ENCODE measurements at places on chromosomes 2 and 18. TPM values are rescaled to one million over a fixed set of nuclear protein-coding genes. Genes with fewer than 3 reads are reported as not detected.

The MAL gene
- total RNA-seq, result 8.7 TPM

The MROH2A gene
- total RNA-seq, result not detected

The AKAIN1 gene
- not detected for total RNA-seq

The REEP1 gene
- total RNA-seq, result 29.4 TPM

The ABCG5 gene
- not detected for total RNA-seq

The UGT1A10 gene
- not detected for total RNA-seq

The PIGN gene
- total RNA-seq, result 10.8 TPM

The ALPG gene
- total RNA-seq, result not detected

The RGPD3 gene
- 0.48 TPM for total RNA-seq

The DTYMK gene
- total RNA-seq, result 6.4 TPM

The HOXD8 gene
- total RNA-seq, result 1.1 TPM

- DNase-seq, result no peak
Measured at GRCh38 chr2:30880516-30880915, 73.3 kb upstream of the CAPN13 start.

DNA sequence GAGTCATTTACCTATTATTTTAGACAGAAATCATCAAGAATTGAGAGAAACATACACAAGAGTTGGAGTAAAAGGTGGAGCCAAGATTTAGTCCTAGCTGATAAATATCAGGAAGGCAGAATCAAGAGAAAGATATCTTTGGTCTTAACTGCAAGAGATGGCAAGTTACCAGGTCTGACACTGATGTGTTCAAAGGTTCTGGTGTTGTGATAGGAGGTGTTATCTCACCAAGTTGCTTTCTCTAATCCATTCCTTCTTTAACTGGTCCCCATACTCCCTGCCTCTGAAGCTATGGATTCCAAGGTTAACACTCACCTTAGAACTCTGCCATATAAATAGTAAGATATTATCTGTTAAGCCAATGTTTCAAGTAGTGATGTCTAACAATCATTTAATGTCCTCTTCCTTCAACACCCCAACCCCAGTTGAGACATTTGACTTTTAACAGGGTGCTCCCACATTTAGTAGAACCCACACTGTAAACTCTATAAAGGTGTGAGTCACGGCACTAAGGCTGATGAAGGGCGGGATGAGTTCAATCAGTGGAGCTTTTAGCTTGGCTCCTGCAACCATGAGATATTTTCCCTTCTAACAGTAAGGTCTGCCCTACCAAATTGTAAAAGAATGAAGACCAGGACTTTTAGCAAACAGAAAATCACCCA, 333.7 kb downstream of the RND3 start:
- no peak for DNase-seq

- no peak for DNase-seq
Measured at GRCh38 chr2:233356546-233357308, 2.4 kb downstream of the DGKD start.

DNA sequence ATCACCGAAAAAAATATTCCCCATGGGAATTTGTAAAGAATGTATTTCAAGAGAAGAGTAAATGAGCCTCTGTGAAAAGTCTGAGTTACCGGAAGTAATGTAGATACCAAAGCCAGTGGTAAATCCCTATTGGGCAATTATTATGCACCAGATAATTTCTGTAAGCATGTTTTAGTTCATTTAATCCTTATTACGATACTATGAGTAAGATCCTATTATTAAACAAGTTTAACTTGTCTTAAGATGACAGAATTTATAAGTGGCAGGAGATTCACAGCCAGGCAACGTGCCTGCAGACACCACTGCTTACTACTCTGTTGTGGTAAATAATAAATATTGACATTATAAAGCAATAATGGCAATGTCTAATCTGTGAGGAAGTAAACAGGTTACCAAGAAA, 280.8 kb upstream of the RGPD4 start:
- no peak for DNase-seq

DNA sequence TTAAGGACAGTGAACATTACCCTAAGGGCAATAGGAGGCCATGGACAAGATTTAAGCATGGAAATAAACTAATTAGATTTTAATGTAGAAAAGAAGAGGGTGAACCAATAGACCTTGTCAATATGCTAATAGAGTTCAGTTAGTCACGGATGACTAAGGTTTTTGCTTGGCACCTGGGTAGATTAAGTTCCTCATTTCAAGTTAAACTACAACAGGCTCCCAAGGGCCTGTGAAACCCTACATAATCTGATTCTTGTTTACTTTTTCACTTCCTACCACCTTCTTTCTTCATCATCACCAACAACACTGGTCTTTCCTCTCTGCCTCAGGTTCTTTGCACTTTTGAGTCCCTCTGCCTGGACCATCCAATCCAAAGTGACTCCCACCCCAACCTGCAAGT, 14.8 kb downstream of the SP110 start:
- no peak for DNase-seq

DNA sequence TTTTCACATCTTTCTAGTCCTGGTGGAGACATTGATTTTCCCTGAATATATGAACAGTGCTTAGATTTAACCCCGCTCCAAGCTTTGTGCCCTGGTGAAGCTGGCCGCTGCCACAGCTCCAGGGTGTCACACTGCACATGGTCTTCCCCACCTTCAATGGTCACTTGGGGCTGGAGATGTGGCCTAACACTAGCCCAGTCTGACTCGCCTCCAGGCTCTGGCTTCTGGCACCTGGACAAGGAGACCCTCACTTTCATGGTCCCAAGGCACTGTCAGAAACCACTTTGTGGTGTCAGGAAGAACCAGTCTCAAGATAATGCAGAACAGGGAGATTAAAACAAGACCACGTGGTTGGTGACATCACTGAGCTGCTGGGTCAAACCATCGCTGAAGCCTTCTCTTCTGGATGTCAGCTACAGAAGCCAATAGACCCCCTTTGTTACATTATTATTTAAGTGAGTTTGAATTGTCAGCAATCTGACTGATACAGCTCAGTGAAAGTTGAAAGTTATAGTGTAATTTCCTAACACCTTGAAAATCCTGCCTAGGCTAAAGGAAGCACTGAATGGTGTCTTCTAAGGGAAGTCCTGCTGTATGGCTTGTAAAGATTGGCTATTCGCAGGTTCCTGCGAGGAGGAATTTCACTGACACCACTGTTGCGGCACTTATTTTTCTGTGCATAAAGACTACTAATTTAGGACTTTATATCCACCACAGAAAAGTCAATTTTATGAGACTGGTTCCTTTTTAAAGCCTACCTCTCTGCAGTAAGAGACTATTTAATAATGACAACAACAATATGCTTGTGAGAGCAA, 55.0 kb upstream of the CTDP1 start:
- DNase-seq, result no peak

- no peak for DNase-seq
Measured at GRCh38 chr2:184692141-184692734, 93.9 kb downstream of the ZNF804A start.

- DNase-seq, result no peak
Measured at GRCh38 chr2:60370814-60371213, 182.6 kb downstream of the BCL11A start.

DNA sequence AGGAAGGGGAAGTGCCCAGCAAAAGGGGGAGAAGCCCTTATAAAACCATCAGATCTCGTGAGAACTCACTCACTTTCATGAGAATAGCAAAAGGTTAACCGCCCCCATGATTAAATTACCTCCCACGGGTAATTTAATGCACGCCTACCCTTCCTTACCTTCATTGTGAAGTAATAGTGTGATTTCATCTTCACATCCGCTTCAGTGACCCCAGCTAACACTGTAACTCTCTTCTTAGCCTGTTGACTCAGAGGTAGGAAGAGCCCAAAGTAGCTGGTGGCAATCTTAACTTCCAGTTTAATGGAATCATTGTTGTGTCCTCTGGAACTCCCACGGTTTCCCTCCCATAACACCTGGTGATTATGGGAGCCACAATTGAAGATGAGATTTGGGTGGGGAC, 120.5 kb downstream of the GULP1 start:
- DNase-seq, result no peak

DNA sequence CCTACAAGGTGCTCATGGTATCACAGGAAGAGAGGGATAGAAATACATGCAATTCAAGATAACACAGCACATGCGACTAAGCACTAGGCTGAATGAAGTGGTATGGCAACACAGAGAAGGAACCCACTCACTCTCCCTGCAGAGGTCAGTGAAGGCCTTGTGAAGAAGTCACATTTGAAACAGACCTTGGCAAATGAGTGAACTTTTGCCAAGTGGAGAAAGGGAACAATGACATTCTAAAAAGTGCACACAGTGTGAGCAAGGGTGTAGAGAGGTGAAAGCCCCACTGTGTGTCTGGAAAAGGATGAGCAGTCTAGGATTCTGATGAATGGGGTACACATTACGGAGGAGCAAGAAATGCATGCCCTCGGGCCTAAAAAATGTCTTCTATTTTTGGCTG, 23.3 kb downstream of the KLF7 start:
- no peak for DNase-seq

DNA sequence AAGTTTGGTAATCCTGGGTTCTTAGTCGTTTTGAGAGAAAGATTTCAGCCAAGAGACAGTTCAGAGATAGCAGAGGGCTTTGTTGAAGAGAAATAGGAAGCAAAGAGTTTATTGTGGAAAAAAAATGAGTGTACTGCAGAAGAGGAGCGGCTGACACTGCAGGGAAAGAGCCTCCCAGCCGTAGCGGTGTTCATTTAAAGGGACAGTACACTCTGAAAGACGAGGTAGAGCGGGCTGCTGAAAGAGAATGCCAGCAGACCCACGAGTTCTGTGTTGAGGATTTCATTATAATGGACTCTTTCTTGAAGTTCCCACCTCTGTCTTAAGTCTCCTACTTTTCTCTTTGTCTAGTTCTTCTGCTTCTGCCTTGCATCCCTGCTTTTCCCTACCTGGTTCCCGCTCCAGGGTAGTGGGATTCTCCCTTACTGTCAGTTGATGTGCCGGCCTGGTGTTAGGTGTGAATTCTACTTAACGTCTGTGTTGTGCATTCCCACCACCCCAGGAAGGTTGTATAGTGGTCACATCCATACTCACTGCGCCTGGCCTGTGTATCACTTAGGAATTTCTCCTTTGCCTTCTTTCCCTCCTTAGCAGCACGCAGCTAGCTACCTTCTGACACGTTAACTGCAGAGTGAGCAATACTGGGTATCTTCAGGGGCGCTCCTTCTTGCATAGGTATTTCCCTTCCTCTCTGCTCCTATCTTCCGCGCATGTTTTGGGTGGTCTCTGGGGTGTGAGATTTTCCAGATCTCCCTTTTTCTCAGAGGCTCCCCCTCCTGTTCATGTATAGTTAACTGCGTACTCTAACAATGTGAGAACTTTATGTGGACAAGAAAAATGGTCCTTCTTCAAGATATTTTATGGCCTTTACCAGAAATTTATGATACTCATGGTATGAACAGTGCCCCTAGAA, 164.5 kb downstream of the PTH2R start:
- no peak for DNase-seq

- DNase-seq, result no peak
Measured at GRCh38 chr2:7788736-7789135, 871.5 kb downstream of the RNF144A start.

DNA sequence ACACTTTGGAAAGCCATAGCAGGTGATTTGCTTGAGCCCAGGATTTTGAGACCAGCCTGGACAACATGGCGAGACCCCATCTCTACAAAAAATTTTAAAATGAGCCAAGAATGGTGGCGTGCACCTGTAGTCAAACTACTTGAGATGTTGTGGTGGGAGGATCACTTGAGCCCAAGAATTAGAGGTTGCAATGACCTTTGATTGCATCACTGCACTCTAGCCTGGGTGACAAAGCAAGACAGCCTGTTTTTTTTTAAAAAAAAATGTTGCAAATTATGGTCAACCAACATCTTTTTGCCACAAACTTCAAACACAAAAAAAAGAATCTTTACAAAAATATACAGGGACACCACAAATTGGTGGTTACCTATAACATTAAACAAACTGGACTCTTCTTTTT, 40.3 kb downstream of the MEX3C start:
- DNase-seq, result no peak

DNA sequence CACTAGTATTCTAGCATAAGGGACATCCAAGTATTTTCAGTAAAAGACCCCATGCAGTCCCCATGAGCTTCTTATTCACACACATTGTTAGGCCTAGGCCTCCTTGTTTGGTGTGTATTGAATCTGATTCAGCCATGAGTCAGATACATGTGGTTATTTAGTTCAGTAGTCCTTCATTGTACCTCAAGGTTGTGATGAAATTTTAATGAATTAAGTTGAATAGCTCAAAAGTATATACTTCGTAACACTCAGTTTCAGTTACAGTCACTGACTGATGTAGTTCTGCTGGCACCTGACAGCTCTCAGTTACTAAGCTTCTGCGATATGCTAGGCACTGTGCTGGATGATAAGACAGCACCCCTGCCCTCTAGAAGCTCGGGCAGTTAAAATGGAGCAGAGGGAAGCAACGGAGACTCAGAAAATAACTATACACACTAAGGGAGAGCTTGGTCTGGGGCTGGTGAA, 86.4 kb downstream of the XRCC5 start:
- DNase-seq, result no peak

GRCh38 chr2:182924306-182924705, 57.9 kb upstream of the FRZB start:
- no peak for DNase-seq

- no peak for DNase-seq
Measured at GRCh38 chr2:69645031-69645431, 1.5 kb upstream of the AAK1 start.

- DNase-seq, result no peak
Measured at GRCh38 chr2:5694306-5694705, 2.1 kb downstream of the SOX11 start.

- DNase-seq, result no peak
Measured at GRCh38 chr2:29272311-29272710, 157.1 kb downstream of the CLIP4 start.

- DNase-seq, result no peak
Measured at GRCh38 chr2:237057893-237058300, 27.8 kb upstream of the COPS8 start.

- no peak for DNase-seq
Measured at GRCh38 chr2:6941299-6942046, 24.3 kb downstream of the RNF144A start.

DNA sequence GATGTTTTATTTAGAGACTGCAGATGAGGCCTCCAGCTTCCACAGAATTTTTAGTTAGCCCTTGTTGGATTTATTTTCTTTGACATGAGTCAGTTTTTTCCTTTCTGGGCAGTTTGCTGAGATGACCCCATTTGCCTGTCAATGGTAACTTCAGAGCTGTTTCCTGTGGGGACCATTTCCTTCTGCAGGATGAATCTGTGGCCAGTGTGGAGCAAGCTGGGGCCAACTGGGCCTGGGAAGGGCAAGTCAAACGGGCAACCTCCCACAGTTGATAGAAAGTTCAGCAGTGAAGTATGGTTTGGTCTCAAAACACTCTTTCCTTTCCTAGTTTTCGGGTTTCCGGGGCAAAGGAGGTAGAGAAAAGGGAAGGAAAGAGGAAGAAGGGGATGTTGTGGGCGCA, 291.4 kb upstream of the NRP2 start:
- no peak for DNase-seq
